ENCODE measurements at places on chromosomes 16 and 17. TPM values are rescaled to one million over a fixed set of nuclear protein-coding genes. Genes with fewer than 3 reads are reported as not detected.
A peak's percentile ranks its signal among the peaks of the same experiment; 100 is the strongest.

GRCh38 chr16:79687249-79688130 is 87.0 kb upstream of the MAF start:
- DNase-seq, result no peak

P2RX5 gene
- total RNA-seq, result 4.0 TPM

LITAFD gene
- not detected for total RNA-seq

NUDT21 gene
- total RNA-seq, result 57.0 TPM

DNA sequence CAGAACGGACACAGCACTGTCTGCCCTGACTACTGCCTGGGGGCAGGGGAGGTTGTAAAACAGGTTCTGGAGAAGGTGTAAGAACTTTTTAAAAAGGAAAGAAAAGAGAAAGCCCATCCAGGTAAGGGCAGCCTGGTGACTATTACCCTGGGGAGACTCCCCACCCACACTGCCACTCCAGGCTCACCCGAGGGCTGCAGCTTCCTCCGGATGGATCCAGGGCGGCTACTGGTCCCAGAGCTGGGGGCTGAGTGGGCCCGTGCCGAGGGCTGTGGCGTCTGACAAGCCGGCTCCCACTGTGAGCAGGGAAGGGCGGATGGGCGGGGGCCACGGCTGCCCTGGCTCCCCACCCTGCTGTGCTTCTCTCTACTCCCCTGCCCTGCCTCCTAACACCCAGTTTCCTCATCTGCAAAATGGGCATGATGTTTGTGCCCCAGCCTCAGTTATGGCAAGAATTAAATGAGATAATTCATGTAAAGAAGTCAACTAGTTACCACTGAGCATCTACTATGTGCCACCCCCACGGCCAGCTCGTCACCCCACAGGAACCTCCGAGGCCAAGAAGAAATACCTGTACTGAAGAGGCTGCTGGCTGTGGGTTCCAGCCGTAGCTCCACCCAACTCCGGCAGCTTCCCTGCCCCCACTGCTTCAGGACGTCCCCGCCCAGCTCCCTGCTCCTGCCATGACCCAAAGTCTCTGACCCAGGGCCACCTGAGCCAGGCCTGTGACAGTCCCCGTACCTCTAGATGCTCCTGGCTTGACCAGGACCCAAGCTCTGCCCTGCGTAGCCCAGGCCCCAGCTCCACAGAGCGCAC is 24.2 kb downstream of the KATNB1 start:
- DNase-seq, result no peak

DNA sequence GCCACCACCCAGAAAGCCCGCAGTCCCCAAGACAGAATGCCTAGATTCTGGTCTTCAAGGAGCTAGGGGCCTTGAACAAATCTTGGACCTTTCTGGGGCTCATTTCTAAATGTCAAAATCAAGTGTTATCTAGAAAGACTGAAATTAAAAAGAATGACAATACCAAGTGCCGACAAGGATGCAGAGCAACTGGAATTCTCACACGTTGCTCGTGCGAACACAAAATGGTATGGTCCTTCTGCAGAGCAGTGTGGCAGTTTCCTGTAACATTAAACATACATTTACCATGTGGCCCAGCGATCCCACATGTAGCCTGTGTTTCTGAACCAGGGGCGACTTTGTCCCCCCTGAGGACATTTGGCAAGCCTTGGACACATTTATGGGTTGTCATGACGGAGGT is 137.9 kb downstream of the GAS7 start:
- DNase-seq, result no peak

CCL8 gene
- not detected for total RNA-seq

G6PC1 gene
- total RNA-seq, result not detected

CRISPLD2 gene
- total RNA-seq, result 36.2 TPM

ABCC11 gene
- 0.76 TPM for total RNA-seq

OR1D5 gene
- not detected for total RNA-seq

DNA sequence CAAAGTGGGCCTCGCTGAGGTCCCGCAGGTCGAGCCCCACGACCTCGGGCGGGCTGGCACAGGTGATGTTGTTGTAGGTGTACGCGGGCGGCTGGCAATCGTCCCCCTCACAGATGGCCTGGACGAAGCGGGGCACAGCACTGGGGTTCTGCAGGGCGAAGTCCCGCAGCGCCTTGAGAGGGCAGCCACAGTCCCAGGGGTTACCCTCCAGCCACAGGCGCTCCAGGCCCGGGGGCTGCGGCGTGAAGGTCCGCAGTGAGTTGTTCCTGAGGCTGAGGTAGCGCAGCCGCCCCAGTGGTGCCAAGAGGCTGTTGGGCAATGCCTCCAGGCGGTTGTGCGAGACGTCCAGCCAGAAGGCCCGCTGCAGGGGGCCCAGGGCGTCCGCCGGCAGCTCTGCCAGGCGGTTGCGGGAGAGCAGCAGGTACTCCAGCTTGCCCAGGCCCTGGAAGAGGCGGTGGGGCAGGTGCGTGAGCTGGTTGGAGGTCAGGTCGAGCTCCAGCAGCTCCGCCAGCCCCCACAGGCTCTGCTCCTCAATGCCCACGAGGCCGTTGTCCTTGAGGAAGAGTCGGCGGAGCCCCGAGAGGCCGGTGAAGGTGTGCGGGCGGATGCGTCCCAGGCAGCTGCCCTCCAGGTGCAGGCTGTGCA is 2.8 kb downstream of the IGFALS start:
- DNase-seq, result no peak

GRCh38 chr17:16873174-16874035 is 98.5 kb downstream of the TNFRSF13B start:
- DNase-seq, result peak; percentile 55

KAT7 gene
- total RNA-seq, result 41.9 TPM

PTGES3L gene
- total RNA-seq, result not detected

TMC8 gene
- total RNA-seq, result not detected

DNA sequence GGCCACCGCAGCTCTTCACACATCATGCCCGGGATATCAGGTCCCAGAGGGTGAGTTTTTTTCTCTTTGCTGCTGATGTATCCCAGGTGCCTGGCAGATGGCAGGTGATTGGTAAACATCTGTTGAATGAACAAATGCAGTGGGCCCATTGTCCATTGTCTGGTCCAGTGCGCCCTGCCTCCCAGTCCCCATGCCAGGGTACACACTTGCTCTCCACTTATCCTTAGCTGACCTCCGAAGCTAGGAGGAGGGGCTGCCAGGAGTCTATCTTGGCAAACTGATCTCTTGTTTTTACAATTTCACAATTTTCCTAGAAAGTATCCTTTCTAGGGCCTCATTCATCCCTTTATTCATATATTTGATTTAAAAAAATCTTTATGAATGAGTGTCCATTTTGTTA is 196.0 kb downstream of the RAB11FIP4 start:
- no peak for DNase-seq

IRX6 gene
- total RNA-seq, result not detected

DNA sequence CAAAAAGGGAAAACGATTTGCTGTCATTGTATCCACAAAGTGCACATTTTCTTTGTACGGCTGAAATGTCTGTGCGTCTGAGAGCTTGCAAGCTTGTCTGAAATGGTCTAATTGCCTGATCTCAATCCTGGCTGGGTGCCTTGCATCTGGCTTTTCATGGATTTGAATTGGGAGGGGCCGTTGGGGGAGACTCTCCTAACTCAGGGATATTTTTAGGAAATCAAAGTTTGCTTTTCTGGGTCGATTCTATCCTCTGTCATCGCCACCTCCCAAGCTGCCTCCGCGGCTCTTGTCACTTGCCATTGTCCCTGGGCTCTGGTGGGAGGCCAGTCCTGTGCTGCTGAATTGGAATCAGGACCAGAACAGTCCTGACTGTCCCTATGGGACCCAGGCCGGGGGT is 33.3 kb upstream of the MGAT5B start:
- no peak for DNase-seq

MLKL gene
- total RNA-seq, result 11.9 TPM

DNA sequence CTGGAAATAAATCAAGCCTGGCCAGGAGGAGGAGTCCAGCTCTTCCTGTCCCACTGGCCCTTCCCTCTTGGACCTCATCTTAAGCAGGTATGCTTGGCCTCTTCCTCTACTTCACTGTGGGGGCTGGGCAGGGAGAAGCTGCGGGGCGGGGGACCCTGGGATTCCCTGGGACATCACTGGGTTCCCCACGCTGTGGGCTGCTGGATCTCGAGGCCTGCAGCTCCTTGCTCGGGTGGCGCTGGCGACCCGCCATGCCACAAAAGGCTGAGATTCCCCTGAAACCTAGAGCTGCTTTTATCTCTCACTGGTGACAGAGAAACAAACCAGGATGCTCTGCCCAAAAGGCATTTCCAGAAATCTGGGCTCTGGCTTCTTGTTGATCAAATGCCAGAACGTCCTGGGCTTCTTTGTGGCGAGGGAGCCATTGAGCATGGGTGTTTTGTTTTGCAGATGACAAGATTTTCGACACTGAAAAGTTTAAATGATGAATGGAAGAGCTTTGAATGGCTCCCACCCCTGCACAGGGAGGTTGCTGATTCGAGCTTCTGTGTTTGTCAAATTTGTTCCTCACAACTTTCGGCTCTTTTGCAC is 8.6 kb upstream of the PGS1 start:
- no peak for DNase-seq

- peak; percentile 48 for DNase-seq
Observed at GRCh38 chr17:6523330-6523729, 33.0 kb downstream of the PITPNM3 start.

DNA sequence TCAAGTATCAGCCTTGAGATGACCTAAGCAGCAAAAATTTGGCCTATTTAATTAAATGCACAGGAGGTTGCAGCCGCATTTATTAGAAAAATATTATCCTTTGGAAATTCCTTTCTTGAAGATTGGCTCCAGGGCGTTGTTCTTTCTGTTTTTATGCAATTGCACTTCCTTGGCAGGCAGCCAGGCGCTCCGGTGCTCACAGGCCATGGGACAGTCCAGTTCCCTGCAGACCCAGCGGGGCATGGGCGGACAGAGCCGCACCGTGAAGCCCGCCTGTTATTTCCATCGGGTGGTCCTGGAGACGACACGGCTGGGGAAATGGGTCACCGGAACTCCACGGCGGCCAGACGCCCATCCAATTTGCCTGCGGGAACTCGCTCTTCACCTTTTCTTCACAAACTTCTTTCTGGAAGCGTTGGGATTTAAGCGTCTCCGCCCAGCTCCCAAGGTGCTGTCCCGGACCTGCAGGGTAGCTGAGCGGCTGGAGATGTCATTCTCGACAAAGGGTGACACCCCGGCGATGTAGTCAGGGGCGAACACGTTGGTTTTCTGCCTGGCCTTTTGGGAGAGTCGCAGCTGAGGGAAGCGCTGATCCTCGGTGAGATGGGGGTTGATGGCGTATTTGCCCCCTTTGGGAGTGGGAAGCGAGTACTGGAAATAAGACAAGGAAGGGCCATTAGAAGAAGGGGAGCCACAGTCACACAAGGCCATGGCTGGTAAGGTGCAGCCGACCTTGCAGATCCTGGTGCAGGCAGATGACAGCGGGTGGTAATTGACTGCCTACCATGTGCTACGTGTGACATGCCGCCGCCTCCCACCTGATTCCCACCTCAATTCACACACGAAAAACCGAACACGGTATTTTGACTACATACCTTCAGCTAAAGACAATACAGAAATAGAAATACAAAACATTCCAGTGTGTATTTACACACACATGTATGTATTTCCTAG is 12.5 kb downstream of the NOB1 start:
- DNase-seq, result peak; percentile 46

GRCh38 chr16:66678337-66678736 is 18.2 kb downstream of the CMTM4 start:
- peak; percentile 23 for DNase-seq

STAT5B gene
- 23.5 TPM for total RNA-seq

CIITA gene
- total RNA-seq, result not detected

DNA sequence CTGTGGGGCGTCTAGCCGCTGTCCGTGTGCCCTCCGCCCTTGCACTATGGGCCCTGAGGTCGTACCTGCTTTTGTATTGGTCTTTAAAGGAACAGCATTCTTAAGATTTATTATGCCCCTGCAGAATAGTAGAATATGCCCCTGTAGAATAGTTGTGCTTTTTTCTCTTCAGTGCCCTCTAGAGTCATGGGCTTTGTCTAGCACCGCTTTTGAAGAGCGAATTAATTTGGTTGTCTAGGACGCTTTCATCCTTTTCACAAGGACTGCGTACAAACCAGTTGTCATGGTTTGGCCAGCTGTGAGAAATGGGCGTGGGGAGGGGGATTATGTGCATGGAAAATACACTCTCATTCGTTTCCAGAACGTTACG is 621 bp downstream of the CEP95 start:
- DNase-seq, result peak; percentile 91

DNA sequence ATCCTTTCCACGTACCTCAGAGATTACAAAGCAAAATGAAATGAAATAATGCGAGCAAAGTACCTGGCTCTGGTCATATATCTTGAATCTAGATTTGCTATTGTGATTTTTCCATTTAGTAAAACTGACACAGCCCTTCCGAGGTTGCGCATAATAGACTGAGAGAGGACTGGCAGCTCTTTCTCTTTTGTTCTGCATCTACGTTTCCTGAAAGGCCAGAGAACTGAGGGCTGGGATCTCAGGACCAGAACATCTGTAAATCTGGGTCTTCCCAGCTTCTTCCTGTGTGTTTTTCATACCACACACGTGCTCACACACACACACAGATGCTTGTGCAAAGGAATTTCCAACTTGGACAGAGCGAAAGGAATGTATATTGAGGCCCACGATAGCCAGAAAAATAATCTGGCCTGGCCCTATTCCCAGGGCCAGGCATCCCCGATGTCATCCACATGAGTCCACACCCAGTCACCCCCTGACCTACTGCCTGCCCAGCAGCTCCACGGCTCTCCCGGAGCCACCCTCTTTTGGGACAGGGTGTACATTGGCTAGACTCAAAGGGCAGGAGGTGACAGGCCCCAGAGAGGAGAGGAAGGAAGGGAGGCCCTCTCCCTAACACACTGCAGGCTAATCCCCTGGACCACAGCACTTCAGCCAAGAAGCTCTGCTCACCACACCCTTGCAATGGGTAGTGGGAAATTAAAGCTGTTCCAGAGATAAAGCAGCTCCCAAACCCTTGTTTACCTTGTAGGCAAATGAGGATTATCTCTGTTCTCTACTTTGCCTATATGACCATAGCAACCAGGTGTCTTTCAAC is 41.8 kb downstream of the NOL11 start:
- DNase-seq, result peak; percentile 8

GRCh38 chr16:67796099-67796718 is 10.2 kb downstream of the RANBP10 start:
- no peak for DNase-seq

KRT39 gene
- not detected for total RNA-seq

- peak; percentile 95 for DNase-seq
Observed at GRCh38 chr17:69608808-69609472, 194.4 kb downstream of the MAP2K6 start.

- DNase-seq, result peak; percentile 65
Observed at GRCh38 chr17:63476854-63477479, at the start of gene ACE. Gene ACE (plus strand): TSS chr17:63477061. CDS start chr17:63477095, 34 bp downstream.

DNA sequence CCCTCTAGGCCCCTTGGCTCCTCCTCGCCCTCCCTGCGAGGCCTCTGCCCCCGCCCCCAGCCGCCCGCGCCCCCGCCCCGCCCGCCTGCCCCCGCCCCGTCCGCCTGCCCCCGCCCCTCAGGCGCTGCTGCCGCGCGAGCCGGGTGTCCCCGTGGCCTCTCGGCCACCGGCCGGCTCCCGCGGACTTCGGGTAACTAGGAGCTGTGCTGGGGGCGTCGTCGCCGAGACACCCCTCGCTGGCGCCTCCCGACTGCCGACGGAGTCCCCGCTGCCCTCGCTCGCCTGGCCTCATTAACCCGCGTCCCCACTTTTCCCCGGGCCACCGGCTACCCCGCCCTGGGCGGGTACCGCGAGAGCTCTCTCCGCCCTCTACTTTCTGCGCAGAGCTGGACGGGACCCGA is at the start of gene TLCD1:
TLCD1 (minus strand) TSS at position 8 of the 401 bp plus-strand sequence. CDS start 136 bp downstream, outside the sequence.
- DNase-seq, result peak; percentile 86
